Lower leg skin (tissue), 4 donors: ENCODE measurements at places on chromosomes 11 and 22. TPM values are rescaled to one million over a fixed set of nuclear protein-coding genes. Genes with fewer than 3 reads are reported as not detected.
A peak's percentile ranks its signal among the peaks of the same experiment; 100 is the strongest.

DNA sequence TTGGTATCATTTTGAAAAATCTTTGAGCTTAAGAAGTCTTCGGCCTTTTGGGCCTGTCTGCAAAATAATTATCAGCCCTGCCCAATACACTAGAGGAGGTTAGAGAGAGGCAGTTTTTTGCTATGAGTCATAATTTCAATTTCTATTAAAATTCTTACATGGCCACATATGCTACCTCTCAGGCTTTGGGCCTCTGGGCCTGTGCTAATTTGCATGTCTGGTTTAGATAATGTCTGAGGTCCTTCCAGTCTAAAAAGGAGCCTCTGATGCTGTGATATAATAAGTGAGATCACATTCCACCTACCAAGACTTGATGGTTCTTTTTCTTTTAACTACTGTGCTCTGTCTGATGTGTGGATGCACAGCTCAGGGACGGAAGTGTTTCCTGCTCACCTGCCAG, 70.8 kb downstream of the KCNJ1 start:
- DNase-seq = no peak

GRCh38 chr22:24513378-24514240, 18.5 kb downstream of the UPB1 start:
- DNase-seq = no peak

GRCh38 chr11:15586741-15587473, 472.2 kb downstream of the INSC start:
- DNase-seq = no peak

- DNase-seq = no peak
These were observed 77.4 kb downstream of the GGTLC2 start for GRCh38 chr22:22721681-22722354.

DNA sequence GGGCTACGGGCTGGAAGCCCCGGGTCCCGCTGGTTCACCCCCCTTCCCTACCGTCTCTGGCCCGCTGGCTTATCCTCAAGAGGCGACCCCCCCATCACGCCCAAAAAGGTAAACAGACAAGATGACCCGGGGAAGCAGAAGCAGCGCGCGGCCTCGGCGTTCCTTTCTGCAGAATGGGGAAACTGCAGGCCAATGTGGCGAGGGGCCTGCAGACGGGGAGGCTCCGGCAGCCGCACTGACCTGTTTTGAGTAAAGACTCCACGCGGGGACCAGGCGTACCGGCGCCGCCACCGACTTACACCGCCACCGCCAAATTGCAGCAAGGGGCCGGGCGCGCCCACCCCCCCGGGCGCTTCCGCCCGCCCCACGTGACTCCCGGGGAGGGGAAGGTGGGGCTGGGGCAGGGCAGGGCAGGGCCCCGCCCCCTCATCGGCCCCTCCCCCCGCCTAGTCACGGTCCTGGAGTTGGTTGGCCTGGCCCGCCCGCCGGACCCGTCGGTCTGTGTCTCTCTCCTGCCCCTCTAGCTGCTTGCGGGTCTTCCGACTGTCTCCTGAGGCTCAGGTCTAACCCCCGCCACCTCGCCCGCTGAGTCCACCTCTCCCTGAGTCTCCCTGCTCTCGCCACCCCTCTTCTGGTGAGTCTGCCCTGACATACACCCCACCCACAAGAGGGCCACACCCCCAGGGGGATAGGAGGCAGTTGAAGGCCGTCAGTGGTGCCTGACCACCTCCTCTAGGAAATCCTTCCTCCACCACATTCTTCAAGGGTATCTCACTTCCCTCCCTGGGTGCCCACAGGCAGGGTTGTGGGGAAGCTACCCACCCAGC, at the start of gene ARAP1:
Gene ARAP1 (minus strand): TSS at position 321 of the 827 bp plus-strand sequence. CDS start 25,280 bp downstream, outside the sequence.
- DNase-seq = peak; percentile 95

GRCh38 chr22:49394116-49394785, 433.4 kb downstream of the BRD1 start:
- DNase-seq = no peak

- DNase-seq = no peak
These were observed 71.0 kb downstream of the AMBRA1 start for GRCh38 chr11:46522682-46523281.

- no peak for DNase-seq
These were observed 4.4 kb downstream of the SEC14L6 start for GRCh38 chr22:30541961-30542810.

DNA sequence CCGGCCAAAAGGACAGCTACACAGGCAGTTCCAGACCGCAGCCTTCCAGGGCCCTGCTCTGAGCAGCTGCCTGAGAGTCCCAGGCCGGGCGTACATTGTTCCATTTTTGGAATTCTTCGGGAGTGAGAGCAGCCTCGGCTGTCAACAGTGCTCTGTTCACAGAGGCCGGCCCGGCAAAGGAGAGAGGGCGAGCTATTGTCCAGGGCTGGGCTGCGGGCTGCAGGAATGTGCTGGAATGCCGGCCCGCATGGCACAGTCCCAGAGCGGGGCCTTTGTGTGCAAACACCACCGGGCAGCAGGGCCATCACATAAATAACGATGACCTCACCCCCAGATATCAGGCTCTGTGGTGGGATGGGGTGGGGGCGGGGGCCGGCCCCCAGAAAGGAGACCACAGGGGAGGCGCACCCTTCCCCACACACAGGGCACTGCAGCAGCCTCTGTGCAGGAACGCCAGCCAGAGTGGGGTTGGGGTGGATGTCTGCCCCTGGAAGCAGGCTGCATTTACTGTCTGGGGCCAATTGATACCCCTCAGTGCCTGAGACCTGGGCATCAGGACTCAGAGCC, 15.8 kb downstream of the LINC01488 start:
- no peak for DNase-seq

DNA sequence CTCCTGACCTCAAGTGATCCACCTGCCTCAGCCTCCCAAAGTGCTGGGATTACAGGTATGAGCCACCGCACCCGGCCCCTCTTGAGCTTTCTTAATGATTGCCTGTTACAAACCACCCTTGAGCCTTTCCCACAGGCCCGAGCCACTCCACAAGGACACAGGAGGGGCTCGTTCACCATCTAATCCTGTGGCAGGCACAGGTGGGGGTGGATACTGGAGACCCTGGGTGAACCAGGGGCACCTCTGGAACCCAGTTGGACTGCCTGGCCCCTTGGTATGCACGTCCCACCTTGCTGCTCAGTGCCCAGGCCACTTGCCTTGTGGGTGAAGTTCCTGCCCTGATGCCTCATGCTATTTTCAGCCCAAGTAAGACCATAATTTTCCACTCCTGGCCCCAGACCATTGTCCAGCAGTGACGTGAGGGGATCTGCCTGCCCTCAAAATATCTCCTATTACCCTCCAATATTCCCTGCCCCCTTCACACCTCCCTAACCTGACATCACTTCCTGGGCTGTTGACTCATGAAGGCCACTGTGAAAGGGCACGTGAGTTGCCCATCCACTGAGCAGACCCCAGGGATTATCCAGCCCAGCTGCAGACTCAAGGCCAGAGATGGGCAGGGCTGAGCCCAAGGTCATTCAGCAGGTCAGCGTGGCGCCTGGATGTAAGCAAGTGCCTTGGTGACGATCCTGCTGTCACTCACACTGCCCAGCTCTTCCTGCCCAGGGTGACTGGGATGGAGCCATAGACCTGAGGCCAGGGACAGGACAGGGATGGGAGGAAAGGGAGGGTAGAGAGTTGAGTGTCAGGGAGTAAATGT, 19.6 kb downstream of the P2RY2 start:
- DNase-seq = no peak

DNA sequence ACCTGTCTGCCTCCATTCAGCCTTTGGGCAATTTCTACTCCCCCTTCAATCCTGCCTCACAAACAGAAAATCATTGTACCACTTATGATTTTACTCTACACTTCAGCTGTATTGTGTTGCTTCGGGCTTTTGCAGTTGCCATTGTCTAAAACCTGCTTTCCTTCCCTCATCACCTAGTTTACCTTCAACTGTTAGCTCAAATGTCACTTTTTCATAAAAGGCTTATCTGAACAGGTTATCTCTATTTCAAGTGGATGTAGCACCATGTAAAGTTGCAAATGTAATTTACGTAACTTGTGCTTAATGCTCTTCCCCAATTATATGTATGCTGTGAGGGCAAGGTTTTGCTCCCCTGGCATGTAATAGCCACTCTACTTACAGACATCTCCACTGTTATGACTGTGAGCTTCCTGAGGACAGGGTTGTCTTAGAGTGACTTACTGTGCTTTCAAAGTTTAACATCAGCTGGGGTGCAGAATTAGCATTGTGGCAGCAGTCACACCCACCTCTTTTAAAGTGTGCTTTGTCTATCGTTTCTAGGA, 5.4 kb downstream of the RPS25 start:
- no peak for DNase-seq

- no peak for DNase-seq
These were observed 15.7 kb upstream of the IL10RA start for GRCh38 chr11:117970400-117971024.

GRCh38 chr22:45744442-45744841, 72.8 kb downstream of the ATXN10 start:
- no peak for DNase-seq

GRCh38 chr11:112216561-112217105, 9.6 kb upstream of the PTS start:
- DNase-seq = no peak

Gene C11orf98
- total RNA-seq = 36.5 TPM

Gene KCNC1
- total RNA-seq = not detected

Gene GVQW3
- 0.97 TPM for total RNA-seq

Gene TTC36
- total RNA-seq = not detected

Gene CNTF
- total RNA-seq = 1.1 TPM

Gene TEX12
- total RNA-seq = not detected

Gene OR8D4
- not detected for total RNA-seq

Gene OR5B17
- total RNA-seq = not detected

Gene NLRP14
- not detected for total RNA-seq
